ENCODE measurements at places on chromosomes 4 and X.
A peak's percentile ranks its signal among the peaks of the same experiment; 100 is the strongest.

- DNase-seq = no peak
These were observed 381.3 kb upstream of the INTU start for GRCh38 chr4:127251423-127251822.

DNA sequence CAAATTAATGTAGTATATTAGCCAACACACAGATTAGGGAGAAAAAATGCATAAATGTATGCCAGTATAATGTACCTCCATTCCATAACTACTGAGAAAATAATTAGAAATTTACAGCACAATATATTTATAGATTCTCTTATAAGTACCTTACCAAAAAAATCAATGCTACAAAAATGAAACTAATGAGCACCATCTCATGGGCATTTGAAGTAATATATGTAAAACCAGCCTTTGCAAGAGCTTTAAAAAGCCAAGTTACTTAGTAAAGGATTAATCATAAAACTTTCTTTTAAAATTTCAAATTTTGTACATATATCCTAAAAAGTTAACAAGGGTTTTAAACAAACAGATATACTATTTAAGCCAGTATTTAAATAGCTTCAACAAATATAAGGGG lies 43.2 kb downstream of the LRBA start:
- DNase-seq = no peak

GRCh38 chr4:18935659-18936345 lies 914.2 kb upstream of the LCORL start:
- no peak for DNase-seq

GRCh38 chr4:38177641-38178391 lies 217.6 kb downstream of the PTTG2 start:
- DNase-seq = no peak

DNA sequence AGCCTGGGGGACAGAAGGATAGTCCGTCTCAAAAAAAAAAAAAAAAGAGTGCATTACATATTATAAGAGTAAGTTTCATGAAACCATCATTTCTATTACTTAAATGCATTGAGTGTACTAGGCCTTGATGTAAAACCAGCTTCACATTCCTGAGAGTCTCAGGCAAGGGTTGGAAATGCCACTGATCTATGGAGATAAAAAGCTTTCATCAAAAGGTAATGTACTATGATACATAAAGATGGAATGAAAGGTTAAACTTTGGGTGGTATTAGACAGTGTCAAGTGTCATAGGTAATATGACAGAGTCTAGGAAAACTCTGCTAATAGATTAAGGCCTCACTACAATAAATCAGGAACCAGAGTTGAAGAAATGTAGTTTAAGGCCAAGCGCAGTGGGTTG lies 7.4 kb downstream of the CFAP97 start:
- peak; percentile 27 for DNase-seq

- no peak for DNase-seq
These were observed 953.4 kb downstream of the FAT4 start for GRCh38 chr4:126268106-126268505.

GRCh38 chr4:120725639-120726580 lies 196.6 kb downstream of the PRDM5 start:
- DNase-seq = no peak

- DNase-seq = no peak
These were observed 14.4 kb upstream of the SEPSECS start for GRCh38 chr4:25174674-25175073.

DNA sequence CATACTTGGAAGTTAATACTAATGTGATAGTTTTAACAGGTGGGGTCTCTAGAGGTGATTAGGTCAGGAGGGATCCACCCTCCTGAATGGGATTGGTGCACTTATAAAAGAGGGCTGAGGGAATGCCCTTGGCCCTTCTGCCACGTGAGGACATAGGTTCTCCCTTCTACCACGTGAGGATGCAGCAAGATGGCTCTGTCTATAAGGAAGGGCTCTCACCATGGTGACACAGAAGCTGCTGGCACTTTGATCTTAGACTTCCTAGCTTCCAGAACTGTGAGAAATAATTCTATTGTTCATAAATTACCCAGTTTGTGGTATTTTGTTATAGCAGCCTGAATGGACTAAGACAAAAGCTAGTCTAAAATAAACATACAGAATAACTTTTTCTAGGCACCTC lies 1.0 kb downstream of the AADAT start:
- no peak for DNase-seq

DNA sequence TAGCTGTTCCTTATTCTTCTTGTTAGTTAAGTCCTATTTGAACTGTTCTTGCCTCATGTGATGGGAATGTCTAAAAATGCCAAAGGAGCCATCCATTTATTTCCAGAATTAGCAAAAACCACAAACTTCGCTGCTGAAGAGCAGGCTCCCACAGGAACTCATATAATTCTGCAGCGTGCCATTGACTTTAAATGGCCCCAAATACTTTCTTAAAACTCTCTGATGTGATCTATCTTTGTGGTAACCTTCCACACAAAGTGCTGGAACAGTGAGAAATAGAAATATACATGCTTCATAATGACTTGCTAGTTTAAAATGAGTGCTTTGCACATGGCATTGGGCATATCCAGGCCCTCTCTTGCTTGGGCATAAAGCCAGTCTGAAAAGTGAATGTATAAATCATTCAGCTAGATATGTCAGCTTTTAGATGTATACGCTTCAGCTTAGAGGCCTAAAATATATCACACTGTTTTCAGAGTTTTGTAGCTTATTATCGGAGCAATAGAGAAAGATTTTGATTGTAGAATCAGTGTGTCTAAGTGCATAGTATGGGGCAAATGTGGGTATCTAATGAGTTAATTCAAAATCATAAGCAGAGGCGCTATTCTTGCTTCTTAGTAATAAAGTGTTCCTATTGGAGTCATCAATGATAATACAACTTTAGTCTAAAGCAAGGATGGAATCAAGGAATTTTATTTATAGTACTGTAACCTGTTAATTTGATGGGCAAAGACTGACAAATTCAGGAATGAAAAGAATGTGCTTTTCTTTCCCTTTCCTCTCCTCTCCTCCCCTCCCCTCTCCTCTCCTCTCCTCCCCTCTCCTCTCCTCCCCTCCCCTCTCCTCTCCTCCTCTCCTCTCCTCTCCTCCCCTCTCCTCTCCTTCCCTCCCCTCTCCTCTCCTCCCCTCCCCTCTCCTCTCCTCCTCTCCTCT lies 392.2 kb upstream of the ZFP42 start:
- DNase-seq = no peak

DNA sequence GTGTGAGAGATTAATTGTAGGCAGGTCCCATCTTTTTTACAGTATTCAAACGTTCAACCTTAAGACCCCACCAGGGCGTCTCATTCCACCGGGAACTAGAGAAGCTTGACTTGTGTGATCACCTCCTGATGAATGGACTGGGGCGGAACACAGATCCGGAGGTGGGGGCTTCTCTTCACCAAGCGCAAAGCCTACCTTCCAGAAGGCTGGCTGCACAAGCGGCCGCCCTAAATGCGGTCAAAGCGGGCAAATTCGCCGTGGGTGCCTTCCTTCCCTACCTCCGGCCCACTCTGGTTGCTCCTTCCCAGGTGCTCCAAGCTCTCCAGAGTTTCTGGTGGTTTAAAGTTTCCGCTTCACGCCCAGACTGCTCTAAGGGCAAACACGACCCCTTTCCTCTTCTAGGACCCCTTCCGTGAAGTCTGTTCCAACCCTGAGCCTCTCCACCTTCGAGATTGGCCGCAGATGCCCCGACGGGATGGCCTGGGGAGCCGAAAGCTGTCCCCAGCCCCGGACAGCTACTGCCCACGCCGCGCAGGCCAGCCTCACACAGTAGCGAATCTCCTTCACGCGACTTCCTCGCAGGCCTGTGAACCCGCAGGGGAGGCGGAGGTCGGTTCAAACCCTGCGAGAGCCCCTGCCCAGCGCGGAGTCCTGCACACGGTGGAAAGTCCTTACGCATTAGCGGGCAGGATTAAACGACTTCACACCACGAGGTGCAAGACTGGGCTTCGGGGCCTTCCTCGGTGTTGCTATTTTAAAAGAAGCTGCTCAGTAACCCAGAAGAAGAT lies 1.6 kb upstream of the WWC2 start:
- no peak for DNase-seq

DNA sequence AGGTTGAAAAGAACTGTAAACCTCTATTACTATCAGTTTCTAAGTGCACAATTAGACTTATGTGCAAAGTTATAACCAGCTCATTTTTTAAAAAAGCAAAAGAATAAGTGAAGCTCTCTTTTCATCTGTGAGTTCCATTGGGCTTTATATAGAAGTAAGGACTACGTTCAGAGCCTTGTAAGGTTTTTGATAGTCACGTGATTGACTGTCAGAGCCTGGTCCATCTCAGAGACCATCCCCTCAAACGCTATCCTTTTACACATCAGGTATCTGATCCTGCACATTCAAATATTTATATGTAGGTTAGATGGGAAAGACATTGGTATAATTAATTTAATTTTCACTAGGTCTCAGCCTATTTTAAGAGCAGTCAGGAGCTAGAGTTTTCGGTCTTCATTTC lies 279.3 kb downstream of the INPP4B start:
- no peak for DNase-seq

GRCh38 chrX:22300130-22300529 lies 27.4 kb downstream of the CBLL2 start:
- DNase-seq = no peak

GRCh38 chr4:123411514-123411913 lies 14.9 kb downstream of the SPRY1 start:
- no peak for DNase-seq

GRCh38 chrX:109952050-109952449 lies 50.9 kb upstream of the TMEM164 start:
- DNase-seq = no peak

DNA sequence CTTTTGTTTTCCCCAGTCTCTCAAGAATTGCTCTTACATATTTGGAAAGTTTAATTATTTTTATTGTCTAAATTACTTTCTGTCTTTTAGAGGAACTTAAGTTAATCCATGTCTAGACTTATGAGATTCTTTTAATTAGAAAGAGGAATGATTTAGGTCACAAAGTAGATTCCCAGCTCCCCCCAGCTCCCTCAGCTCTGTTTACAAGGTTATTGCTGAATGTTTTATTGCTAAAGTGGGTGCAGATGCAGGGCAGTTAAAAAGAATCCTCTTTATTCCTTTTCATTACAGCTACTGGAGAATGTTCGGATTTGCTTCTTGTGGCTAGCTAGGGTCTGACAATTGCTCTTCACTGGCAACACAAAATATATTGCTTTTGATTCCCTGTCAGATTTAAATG lies 33.7 kb upstream of the CCKAR start:
- no peak for DNase-seq

GRCh38 chr4:150874338-150875226 lies 140.5 kb downstream of the LRBA start:
- DNase-seq = no peak

GRCh38 chr4:140937866-140938265 lies 181.7 kb upstream of the TBC1D9 start:
- no peak for DNase-seq

GRCh38 chrX:123260920-123261418 lies 76.9 kb downstream of the GRIA3 start:
- no peak for DNase-seq

DNA sequence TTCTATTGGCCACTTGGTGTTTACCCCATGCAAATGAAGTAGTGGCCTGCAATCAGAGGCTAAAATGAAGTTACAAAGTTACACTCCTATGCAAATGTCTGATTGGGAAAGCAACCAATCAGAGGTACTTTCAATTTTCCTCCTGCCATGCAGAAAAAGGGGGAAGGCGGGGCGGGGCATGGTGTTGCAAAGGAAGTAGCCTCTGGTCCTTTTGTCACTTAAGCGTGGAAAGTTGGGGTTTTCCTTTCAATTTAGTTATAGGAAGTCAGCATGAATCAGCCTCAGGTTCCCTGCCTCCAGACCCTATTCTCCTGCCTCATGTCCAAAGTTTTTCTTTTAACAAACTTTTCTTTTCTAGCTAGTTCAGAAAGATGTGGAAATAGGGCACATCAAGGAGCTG lies 69.3 kb downstream of the GPC4 start:
- DNase-seq = no peak

DNA sequence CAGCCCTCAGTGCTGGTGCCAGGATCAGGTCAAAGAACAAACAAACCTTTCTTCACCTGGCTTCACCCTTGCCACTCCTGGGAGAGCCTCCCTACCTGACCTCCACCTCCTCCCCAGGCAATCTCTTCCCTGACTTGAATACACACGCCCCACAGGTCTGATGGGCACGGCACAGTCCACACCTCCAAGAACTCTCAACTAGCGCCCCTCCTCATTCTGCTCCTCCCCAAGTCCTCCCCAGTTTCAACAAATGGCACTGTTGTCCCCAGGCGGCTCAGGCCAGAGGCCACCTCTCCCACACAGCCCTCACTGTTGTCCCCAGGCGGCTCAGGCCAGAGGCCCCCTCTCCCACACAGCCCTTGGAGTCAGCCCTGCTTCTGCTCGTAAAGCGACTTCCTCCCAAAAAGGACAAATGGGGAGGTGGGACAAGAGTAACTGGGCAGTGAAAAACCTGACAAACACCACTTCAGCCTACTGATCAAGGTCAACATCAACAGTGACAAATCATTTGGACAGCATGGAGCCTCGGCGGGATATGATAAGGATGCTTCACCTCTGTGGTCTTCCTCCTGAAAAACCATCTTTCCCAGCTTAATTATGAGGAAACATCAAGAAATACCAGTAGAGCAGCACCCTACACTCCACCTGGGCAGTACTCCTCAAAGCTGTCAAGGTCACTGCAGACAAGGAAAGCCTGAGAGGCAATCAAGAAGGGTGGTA lies 2.9 kb downstream of the LETM1 start:
- DNase-seq = no peak

DNA sequence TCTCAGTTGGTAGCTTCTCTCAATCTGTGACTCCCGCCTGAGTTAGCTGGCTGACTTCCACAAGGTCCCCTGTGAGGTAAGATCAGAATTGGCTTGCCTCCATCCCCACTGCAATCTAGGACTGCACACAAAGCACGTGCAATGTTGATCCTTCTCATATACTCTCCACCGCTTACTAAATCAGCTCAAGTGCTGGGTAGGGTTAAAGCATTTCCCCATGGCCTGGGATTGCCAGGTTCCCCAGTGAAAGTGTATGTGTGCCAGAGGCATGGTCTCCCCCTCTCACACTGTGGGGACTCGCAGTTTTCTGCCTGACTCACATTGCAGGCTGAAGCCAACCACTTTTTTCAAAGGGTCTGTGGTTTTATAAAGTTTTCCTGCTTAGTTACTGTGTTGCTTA lies 886.9 kb downstream of the FAM133A start:
- DNase-seq = no peak

DNA sequence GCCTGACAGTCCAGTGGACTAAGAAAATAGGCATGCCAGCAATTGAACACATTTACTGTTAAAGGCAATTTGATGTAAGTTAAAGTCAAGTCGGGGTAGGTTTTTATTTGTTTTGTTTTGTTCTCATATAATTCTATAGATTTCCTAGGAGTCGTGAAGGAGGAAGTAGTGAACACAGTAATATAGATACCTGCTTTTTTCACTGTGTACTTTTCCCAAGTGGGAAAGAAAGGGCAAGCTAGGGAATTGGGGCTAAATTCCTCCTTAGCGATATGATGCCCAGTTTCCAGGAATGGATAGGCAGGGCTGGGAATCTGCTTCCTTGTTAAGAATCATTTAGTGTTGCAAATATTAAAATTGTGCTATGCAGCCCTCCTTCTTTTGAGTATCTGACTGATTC lies 271.0 kb downstream of the ARHGAP24 start:
- DNase-seq = no peak

- no peak for DNase-seq
These were observed 36.4 kb downstream of the TMEM150C start for GRCh38 chr4:82525307-82525911.

- peak; percentile 71 for DNase-seq
These were observed 74.2 kb upstream of the EGFL6 start for GRCh38 chrX:13495232-13495631.

All from HT-29 (cell line).